ENCODE measurements at places on chromosomes 5 and 9.
A peak's percentile ranks its signal among the peaks of the same experiment; 100 is the strongest.

- DNase-seq = no peak
Observed at GRCh38 chr9:116868201-116868600, 181.1 kb downstream of the TRIM32 start.

GRCh38 chr5:135887881-135888614, 7.6 kb downstream of the IL9 start:
- no peak for DNase-seq

DNA sequence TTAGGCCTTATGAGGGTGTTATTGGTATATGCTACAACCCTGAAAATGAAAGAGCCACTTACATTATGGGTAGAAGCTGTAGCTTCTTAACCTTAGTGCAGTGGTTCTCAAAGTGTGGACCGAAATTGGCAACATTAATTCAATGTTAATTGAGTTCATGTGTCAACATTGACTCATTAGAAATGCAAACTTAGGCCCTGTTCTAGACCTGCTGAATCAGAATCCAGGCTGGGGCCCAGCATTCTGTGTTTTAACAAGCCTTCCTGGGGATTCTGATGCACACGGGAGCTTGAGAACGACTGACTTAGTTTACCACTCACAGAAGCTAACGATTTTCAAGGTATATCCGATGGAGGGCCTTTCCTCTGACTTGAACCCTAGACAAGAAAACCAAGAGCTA, 7.3 kb downstream of the VLDLR start:
- DNase-seq = no peak

DNA sequence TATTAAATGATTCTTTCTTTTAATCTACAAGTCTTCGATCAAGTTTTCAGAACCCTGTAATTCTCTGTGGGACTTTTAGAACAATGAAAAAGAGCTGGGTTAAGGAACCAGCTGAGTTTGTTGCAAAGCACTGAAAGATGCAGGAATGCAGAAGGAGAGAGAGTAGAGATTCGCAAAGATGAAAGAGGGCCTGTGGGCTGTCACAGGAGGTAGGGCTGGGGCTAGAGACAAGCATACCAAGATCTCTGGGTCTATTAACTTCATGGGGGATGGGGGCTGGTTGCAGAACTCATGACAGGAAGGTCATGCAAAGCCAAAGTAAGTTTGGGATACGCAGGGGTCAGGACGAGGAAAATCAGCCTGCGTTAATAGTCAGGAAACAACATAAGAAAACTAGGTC, 81.8 kb downstream of the LURAP1L start:
- no peak for DNase-seq

- no peak for DNase-seq
Observed at GRCh38 chr9:21078702-21079101, 960 bp upstream of the IFNB1 start.

DNA sequence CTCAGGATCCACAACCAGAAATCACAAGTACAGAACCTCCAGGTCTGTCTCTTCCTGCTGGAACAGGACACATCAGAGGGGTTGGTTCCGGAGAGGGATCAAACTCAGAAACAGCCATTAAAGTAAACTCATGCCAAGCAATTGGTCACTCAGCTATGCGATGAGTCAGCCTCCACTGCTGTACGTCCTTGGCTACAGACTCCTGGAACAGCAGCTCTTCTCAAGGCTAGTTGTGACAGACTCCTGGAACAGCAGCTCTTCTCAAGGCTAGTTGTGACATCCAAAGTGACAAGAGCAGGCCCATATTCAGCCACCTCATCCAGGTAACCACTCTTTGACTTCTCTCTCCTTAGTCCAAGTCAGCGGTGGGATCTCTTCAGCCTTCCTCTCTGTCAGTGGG, at the start of gene SPINK13:
Gene SPINK13 (plus strand): TSS at position 229 of the 400 bp plus-strand sequence. CDS start 1,279 bp downstream, outside the sequence.
- peak; percentile 30 for DNase-seq

DNA sequence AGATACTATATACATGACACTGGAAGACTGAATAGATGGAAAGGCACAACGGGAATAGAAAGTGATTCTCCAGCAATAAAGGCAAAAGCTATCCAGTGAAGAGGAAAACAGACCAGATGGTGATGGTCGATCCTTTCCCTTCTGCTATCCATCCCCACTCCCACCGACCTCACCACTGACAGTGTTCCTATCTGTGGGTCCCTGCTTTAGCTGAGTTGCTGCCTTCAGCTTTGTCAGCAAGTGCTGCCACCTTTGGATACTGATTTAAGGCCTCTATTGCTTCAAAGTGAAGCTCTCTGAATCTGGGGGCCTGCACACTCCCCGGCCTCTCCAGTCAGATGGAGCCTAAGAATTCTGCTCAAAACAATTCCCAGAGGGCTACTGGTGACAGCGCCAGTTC, 32.3 kb downstream of the EPB41L4A start:
- DNase-seq = no peak

DNA sequence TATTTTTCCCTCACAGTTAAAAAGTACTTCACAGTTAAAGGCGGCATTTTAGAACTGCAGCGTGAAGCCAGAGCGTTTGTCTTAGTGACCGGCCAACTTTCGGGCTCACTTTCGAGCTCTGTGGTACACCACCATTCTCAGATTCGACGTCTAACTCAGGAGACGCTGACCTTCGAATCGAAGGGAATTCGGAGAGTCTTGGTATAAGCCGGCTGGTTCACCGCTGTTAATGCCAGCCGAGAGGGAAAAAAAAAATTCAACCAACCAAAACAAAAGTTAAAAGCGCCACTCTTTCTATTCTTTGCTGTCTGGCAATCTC, 544 bp upstream of the SNX24 start:
- no peak for DNase-seq

DNA sequence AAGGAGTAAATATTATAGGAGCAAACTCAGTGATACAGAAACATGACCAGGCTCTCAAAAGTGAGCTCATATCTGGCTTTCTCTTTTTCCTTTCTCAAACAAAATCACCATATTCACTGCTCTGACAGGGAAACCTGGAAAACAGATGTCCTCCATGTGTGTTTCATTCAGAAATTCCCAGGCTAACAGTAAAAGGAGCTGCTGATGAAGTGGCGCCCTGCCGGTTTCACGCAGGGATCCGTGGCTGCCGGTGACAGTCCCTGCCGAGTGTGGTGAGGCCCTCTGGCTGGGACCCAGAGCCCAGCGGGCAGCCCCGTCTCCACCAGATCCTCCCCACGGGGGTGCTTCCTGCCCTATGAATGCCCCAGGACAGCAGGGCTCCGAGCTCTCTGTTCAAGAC, 208.1 kb downstream of the GNA14 start:
- DNase-seq = no peak

DNA sequence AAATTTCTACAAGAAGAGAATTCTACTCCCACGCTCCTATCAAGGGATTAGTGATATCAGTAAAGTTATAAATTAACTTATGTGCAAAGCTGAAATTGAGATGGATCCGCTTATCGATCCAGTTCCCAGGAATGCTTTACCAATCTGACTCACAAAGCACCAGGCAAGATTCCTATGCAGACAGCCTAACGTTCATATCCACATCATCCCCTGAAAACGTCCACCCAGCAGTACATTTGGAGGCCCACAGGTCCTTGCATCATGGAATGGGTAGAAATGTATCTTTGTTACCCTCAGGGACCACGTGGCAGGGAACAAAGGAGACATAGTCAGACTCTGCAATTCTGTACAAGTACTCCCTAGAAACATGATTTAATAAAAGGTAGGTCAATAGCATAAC, 147.4 kb downstream of the ESM1 start:
- no peak for DNase-seq

GRCh38 chr5:143370440-143370839, 33.0 kb downstream of the NR3C1 start:
- DNase-seq = no peak

DNA sequence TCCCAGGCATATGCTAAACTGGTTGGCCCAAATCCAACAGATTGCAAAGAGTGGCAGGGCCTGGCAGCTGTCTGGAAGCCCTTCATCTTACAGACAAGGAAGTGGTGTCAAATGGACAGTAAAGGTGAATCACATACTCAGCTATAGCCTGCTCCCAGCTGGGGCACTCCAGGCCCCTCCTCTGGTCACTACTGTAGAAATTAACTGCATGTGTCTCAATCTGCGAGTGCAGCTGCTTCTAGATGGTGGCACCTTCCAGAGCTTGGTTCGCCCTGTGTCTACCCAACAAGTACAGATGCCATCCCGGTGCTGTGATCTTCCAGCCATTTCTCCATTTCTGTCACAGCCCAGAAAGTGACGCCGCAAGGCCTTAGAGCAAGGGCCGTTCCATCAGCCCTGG, 50.2 kb downstream of the OTULIN start:
- no peak for DNase-seq

DNA sequence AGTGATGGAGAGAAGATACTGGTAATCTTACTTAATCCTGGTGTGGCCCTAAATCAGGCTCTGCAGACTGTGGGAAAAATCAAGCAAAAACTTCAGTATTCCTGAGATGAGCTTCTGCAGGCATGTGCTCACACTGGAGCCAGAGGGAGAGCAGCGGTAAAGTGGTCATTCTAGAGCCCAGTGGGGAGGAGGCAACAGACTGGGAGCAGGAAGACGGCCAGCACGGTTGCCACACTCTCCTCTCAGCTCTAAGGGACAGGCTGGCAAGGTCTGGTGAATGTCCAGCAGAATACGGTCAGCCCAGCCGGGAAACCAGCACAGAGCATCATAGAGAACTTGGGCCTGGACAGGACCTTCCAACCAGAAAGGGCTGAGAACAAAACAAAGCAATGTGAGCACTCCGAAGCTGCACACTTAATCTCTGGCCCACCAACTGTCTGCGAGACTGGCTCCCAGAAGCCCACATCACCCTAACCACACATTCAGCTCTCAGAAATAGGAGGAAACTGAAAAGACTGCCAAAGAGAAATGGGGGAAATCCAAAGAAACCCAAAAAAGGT, 30.3 kb downstream of the MED27 start:
- DNase-seq = no peak

GRCh38 chr5:31614151-31615020, 24.5 kb upstream of the PDZD2 start:
- no peak for DNase-seq

DNA sequence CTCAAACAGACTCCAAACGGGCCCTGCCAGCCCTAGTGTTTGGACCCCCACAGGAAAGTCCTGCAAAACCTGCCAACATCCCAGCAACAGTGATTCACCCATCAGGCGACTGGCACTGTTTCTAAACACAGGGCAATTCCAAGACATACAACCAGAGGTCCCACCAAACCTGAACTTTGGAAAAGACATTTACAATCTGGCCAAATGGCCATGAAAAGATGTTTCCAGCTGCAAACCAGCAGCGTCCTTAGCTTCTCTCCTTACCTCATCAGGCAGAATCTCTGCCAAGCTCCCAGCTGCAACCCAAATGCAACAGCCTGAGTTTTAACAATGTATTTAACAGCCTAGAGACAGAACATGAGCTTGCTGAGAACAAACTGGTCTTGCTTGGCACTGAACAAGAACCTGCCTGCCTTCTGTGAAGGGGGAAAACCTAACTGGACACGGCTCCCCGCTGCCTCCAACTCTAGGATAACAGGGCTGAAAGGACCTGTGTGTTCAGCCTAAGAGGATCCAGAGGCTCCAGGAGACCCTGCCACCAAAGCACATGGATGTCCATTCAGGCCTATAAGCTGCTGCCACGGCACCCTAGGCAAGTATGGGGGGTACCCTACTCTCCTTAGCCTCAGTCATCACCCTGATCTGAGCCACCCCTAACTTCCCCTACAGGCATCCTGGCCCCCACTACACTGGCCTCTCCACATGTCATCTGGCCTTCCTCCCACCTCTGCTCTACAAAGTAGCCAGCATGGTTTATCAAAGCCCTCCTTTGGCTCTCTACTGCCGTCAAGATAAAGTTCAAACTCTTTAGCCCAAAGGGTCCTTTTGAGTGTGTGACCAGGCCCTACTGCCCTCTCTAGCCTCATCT, 5.6 kb downstream of the P4HA2 start:
- DNase-seq = no peak

DNA sequence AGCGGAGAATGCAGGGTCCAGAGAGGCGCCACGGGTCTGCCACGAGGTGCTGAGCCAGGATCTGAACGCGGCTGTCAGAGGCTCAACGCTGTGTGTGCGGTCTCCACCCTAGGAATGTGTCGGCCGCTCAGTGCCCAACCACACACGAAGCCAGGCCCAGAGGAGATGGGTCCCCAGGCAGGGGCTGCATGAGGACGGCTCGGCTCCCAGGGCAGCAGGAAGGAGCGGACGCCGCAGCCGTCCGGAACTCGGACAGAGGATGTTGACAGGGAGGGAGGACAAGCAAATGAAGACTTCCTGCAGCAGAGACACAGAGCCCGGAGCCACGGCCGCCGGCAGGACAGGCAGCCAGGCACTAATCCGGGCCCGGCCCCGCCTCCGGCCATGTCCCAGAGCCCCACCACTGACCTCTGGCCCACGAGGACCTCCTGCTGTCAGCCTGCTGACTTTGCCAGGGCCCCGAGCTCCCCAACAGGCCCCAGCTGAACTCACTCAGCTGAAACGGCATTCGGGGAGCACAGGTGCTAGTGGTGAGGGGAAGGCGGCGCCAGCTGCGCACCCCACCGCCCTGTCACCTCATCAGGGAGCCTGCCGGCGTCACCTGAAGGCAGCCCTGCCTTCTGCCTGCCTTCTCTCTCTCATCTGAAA, 12.7 kb downstream of the VAV2 start:
- no peak for DNase-seq

DNA sequence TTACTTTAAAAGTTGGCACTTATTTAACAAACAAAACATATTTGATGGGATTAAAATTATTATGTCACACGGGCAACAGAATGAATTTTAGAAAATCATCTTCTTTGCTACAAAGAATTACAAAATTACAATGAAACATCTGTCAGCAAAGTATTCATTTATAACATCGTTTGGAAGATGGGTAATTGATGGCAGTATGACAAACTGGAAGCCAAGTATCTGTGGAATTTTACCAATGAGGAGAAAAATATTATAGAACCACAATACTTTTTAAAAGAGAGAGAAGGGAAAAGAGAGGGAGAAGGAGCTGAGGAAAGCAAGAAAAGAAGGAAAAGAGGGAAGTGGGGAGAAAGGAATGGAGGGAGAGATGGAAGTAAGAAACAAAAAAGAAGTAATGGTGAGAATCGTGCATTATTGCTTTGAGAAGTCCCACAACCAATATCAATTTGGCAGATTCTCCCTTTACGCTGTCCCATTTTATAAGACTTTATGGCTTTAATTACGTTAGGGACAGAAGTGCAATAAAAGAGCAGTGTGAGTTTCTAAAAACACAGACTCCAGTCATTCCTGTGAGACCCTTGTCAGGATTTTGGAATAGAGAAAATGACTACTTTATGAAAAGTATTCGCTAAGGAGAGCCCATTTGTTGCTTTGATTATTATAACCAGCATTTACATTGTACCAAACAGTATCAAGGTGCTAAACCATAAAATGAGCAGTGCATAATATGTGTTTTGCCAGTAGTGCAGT, 76.7 kb downstream of the LURAP1L start:
- no peak for DNase-seq

- DNase-seq = no peak
Observed at GRCh38 chr5:135843571-135844337, 9.3 kb downstream of the SLC25A48 start.

GRCh38 chr5:147044572-147045273, 166.2 kb upstream of the PPP2R2B start:
- DNase-seq = no peak
